ENCODE measurements at places on chromosomes 3 and 15.
A peak's percentile ranks its signal among the peaks of the same experiment; 100 is the strongest.

- DNase-seq = no peak
Measured at GRCh38 chr3:26638113-26638512, 15.5 kb downstream of the LRRC3B start.

- peak; percentile 37 for DNase-seq
Measured at GRCh38 chr3:63912768-63913588, 795 bp upstream of the SCAANT1 start.

GRCh38 chr3:110894574-110894973, 177.0 kb upstream of the NECTIN3 start:
- no peak for DNase-seq

- no peak for DNase-seq
Measured at GRCh38 chr3:53821631-53822121, 24.5 kb downstream of the CHDH start.

DNA sequence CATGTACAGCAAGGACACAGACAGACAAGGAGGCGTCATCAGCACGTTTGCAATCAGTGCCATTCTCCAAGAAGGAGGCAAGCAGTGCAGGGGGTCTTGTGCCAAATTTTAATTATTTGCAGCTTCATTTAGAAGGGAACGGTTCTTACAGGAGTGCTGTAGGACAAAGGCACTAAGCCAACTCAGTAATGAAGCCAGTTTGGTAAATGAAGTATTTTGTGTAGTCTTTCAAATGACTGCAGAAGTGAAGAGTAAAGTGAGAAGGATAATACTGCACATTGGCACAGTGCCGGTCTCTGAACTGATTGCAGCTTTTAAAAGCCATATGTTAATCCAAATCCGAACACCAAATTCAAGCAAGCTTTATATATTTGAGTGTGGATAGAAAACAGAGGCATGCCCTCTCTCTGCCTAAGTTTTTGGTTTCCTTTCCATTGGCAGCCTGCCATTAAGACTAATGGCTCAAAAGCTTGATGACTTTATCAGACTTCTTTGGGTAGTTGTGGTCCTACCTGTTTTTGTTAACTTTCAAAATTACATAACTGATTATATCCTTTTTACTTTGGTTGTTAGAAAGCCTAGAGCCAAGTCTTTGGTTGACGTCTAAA, 101.3 kb downstream of the SENP2 start:
- DNase-seq = no peak

DNA sequence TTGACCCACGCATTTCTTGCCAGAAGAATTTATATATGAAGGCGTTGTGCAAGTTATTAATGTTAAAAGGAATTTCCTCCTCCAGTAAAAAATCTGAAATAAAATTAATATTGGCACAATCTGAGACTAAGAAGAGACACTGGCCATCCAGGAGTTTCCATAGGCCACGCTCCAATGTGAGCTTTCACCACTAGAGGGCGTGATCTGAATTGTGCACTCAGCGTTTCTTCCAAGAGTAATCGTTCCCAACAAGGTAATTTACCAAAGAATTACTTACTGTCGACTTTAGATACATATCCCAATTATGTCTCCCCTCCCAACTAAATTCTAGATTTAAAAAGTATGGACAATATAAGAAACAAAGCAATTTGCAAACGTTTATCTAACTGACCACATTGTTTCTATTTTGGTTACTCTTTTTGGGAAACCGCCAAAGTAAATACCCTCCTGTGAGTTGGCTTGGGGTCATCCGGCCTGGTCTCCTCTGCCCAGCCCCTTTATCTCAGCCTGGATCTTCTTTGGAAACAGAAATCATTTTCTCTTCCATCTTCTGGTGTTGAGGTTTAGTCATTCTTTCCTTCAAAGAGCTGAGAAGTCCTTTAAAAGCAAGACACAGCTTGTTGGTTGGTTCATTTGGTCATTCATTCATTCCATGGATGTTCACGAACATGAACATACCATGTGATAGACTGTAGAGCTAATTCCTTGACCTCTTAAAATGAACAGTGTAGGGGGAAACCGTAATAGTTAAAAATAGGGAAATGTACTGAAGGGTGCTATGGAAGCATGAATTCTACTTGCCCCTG, 26.2 kb downstream of the POLR2M start:
- DNase-seq = no peak

GRCh38 chr3:171883893-171884279, 40.7 kb downstream of the TMEM212 start:
- DNase-seq = no peak

DNA sequence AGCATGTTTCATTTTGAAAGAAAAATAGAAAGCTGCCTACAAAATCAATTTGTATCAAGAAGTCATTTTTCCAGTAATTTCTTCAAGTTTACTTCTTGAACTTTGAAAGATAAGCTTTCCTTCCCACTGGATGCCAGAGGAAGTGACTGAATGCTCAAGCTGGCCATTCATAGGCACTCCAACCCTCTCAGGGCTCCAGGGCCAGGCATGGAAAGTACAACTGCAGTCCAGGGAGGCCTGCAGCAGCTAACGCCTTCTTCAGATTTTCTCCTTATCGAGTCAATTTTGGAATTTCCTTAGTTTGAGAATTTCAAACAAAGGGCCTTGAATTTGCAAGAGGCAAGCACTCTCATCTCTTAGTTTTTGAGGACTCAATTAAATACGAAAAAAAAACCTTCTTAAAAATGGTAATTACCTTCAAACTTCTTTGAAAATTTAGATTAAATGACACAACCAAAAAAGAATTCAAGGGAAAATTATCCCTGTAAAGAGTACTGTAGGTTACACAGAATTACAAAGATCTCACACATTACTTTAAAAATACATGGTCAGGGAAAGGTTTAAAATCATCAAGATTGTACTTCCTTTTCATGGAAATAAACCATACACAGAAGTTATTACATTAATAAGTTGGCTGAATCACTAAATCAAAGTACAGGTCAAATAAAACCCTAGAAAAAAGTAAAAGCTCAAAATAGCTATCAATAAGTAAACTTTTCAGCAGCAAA, 2.5 kb downstream of the UBP1 start:
- no peak for DNase-seq

Measured in activated B cell treated with CpG ODN at 0.5 μM for 24 hours (primary cell).